ENCODE measurements at places on chromosomes 6 and 20. TPM values are rescaled to one million over a fixed set of nuclear protein-coding genes. Genes with fewer than 3 reads are reported as not detected.

Gene SIRPB2
- total RNA-seq: 8.6 TPM

Gene RTF2
- 54.5 TPM for total RNA-seq

Gene WFDC12
- total RNA-seq: not detected

Gene SYCP2
- total RNA-seq: 60.9 TPM

Gene COL11A2
- 0.11 TPM for total RNA-seq

DNA sequence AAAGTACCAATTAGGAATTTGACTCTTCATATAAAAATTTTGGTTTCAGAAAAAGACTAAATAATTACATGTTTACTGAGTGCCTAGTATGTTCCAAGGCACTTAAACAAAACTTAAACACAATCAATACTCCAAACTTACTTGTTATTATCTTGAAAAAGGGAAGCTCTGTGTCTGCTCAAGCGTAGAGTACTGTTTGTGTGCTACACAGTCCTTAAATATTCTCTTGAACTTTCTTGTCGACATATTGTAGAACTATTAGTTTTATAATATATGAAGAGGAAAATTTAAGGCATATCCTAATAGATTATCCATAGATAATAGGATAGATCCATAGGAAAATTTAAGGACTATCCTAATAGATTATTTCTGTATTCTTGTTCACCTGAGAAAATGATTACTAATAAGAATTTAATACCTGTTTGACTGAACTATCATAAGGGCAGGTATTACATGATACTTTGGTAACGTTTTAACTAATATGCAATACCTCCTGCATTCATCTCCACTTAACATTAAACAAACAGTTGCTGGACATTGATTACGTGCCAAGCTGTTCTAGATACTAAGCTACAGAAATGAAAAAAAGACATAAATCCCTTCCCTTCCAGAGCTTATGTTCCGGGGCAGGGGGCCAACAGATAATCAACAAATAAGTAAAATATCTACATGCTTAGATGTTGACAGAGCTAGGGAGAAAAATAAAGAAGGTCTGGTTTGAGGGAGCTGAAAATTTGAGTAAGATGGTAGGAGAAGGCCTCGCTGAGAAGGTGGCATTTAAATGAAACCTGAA lies 115.2 kb upstream of the BCLAF1 start:
- H3K36me3 ChIP-seq: no peaks in the 10 kb centered on the region
- no peak for DNase-seq
- H3K4me3 ChIP-seq: no peak overlapping the region

DNA sequence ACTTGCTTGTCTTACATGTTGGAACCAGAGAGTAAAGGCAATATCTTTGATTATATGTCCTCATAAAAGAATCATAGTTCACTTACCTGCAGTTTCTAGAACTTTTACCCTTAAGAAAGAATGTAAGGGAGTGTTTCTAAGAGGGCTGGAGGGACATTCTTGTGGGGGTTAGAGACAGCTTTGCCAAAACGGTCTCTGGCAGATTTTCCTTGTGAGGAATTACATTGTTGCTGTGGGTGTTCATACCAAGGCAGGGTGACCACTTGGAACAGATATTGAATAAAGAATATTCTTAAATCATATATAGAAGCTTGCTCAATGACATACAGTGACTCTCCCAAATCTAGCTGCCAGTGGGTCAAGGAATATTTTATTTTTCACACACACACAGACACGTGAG lies 517.6 kb upstream of the SOX4 start:
- no peak overlapping the region for H3K27ac ChIP-seq
- no peaks in the 10 kb centered on the region for H3K36me3 ChIP-seq
- H3K27me3 ChIP-seq: no peaks in the 10 kb centered on the region

DNA sequence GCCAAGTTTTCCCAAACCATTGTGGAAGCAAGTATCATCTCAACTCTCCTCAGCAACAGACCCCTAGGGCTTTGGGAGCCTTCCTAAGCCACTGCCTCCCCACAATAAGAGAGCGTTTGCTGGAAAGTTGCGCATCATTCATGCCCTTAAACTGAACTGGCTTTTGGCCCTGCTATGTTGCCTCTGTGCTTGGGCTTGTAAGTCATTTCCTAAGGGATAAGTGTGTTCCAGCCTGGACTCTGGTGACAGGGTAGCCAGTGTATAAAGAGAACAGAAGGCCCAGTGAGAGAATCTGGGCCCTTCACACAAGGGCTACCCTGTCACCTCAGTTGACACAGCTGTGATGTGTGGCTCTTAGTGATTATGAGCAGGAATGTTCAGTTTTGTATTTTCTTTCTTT lies 77.8 kb downstream of the COL9A1 start:
- H3K36me3 ChIP-seq: no peaks in the 10 kb centered on the region
- H3K4me3 ChIP-seq: no peak overlapping the region
- no peak for DNase-seq
- H3K4me1 ChIP-seq: no peaks in the 10 kb centered on the region
- no peak overlapping the region for H3K27ac ChIP-seq
- no peaks in the 10 kb centered on the region for H3K27me3 ChIP-seq

GRCh38 chr6:91886183-91886795 lies 1299.4 kb upstream of the MAP3K7 start:
- H3K27me3 ChIP-seq: no peaks in the 10 kb centered on the region
- DNase-seq: no peak
- H3K4me1 ChIP-seq: no peaks in the 10 kb centered on the region
- H3K4me3 ChIP-seq: no peak overlapping the region

DNA sequence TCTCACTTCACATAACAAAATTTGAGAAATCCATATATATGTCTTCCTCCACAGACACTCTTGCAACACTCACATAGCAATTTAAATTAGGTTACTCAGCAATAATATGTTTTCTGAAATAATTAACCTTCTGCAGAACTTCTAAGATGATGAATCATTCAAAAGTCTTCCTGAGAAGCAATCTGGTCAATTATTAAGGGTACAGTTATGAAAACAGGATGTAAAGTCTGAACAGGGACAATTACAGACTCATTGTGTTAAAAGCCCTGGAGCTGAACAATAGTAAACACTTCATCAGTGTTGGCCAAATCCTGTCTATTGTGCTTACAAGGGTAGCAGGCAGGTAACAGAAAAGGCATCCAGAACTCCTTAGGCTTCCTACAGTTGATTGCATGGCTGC lies 75.4 kb downstream of the FILIP1 start:
- H3K4me1 ChIP-seq: peaks cover 47% of the 10 kb centered on the region
- no peak overlapping the region for H3K4me3 ChIP-seq
- no peak overlapping the region for H3K27ac ChIP-seq

- no peak for DNase-seq
- H3K27ac ChIP-seq: no peak overlapping the region
These were observed 31.4 kb downstream of the PRDM1 start for GRCh38 chr6:106117579-106117978.

GRCh38 chr6:134589512-134589911 lies 271.6 kb upstream of the SGK1 start:
- DNase-seq: no peak
- no peak overlapping the region for H3K4me3 ChIP-seq
- H3K4me1 ChIP-seq: no peaks in the 10 kb centered on the region

GRCh38 chr20:46811224-46812084 lies 83.2 kb upstream of the EYA2 start:
- no peak overlapping the region for H3K4me3 ChIP-seq
- no peak overlapping the region for H3K27ac ChIP-seq
- DNase-seq: no peak
- peaks cover 10% of the 10 kb centered on the region for H3K27me3 ChIP-seq
- H3K4me1 ChIP-seq: peaks cover 4% of the 10 kb centered on the region
- no peaks in the 10 kb centered on the region for H3K36me3 ChIP-seq

DNA sequence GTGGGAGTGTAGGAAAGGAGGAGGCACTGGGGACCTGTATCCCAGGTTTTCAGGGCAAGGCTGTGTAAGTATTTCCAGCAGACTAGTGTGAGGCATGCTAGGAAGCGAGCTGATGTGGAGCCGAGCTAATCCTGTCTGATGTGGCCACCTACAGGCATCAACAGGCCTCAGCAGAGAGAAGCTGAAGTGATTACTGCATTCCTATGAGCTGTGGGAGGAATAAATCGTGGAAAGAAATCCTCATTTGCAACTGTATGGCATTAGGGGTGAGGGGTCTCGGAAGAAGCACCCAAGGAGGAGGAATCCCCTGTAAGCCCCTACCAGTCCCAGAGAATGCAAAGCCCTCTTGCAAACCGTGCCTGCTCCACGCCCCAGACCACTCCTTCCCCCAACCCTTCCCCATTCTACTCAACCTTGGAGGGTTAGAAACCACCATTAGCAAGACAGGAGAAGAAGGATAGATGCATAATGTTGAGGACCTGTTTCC lies 41.6 kb downstream of the C6orf15 start:
- H3K4me1 ChIP-seq: no peaks in the 10 kb centered on the region
- no peaks in the 10 kb centered on the region for H3K27me3 ChIP-seq
- DNase-seq: no peak
- H3K36me3 ChIP-seq: no peaks in the 10 kb centered on the region
- H3K27ac ChIP-seq: no peak overlapping the region

DNA sequence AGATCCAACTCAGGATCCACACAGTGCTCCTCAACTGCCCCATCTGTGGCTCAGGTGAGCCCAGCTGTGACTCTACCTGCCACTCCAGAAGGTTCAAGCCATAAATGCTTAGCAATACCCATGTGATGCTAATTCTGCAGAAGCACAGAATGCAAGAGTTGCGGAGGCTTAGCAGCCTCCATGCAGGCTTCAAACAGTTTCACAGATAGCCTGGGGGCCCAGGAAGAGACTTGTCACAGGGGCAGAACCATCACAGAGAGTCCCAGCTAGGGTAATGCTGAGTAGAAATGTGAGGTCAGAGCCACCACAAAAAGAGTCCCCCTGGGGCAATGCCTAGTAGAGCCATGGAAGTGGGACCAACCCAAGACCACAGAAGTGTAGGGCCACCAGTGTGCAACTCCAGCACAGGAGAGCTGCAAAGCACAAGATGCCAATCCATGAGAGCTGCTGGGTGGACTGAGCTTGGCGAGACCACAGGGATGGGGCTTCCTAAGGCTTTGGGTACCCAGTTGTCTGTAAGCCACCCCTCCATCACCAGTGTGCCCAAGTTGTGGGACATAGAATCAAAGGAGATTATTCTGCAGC lies 283.9 kb downstream of the UBE3D start:
- H3K27ac ChIP-seq: no peak overlapping the region
- DNase-seq: no peak
- H3K36me3 ChIP-seq: no peaks in the 10 kb centered on the region
- no peaks in the 10 kb centered on the region for H3K4me1 ChIP-seq
- no peaks in the 10 kb centered on the region for H3K27me3 ChIP-seq

- H3K4me3 ChIP-seq: no peak overlapping the region
- no peaks in the 10 kb centered on the region for H3K36me3 ChIP-seq
- H3K27ac ChIP-seq: no peak overlapping the region
These were observed 350.0 kb upstream of the EYS start for GRCh38 chr6:66057034-66057433.

DNA sequence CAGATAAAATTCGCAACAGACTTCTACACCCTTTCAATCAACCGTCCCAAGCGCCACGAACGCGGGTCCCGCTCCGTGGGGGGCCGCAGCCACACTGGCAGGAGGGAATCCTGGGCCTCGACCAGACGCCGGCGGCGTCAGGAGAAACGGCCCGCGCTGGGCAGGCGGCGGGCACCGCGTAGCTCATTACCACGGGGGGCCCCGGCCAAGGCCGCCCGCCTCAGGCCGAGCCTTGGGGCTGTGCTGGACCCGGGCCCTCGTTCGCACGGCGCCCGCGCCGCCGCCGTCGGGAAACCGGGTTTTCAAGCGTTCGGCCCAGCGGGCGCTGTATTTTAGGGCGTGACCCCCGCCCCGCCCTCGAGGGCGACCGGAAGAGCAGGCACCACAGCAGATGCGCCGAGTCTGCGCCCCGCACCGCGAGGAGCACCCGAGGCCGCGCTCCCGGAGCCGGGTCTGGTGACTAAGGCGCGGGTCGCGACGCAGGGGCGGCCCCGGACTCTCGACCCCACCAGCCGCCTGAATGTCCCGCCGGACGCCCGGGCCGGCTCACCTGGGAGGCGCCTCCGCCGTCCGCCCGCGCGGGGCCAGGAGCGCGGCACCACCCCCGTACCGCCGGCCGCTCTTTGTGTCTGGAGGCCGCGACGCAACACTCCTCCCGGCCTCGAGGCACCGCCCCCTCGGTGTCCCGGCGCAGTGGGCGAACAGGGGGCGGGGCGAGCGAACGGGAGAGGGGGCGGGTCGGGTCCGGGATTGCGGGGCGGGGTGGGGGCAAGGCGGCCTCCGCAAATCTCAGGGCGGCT lies at the start of gene NINL:
NINL (minus strand) TSS at position 627 of the 800 bp plus-strand sequence. CDS start 58,944 bp downstream, outside the sequence.
- no peaks in the 10 kb centered on the region for H3K4me1 ChIP-seq
- no peaks in the 10 kb centered on the region for H3K27me3 ChIP-seq
- no peak for DNase-seq
- peak within 1 kb of the TSS; percentile 38 for H3K27ac ChIP-seq

DNA sequence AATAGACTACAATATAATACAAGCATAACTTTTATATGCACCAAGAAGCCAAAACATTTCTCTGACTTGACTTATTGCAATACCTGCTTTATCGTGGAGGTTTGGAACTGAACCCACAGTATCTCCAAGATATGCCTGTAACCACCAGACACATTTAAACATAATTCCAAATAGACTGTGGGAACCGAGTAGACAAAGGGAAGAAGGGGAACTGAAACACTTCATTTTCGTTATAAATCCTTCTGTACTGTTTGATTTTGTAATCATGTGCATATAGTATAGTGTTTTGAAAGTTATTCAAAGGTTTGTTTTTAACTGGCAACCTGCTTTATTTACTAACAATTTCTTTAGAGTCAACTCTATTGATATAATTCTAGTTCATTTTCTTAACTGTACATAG lies 154.9 kb upstream of the BEND6 start:
- H3K4me3 ChIP-seq: no peak overlapping the region
- no peaks in the 10 kb centered on the region for H3K27me3 ChIP-seq
- no peak for DNase-seq
- no peaks in the 10 kb centered on the region for H3K4me1 ChIP-seq
- H3K36me3 ChIP-seq: no peaks in the 10 kb centered on the region

GRCh38 chr6:17413313-17413750 lies 19.9 kb downstream of the CAP2 start:
- H3K4me3 ChIP-seq: no peak overlapping the region
- DNase-seq: no peak
- H3K27ac ChIP-seq: no peak overlapping the region

DNA sequence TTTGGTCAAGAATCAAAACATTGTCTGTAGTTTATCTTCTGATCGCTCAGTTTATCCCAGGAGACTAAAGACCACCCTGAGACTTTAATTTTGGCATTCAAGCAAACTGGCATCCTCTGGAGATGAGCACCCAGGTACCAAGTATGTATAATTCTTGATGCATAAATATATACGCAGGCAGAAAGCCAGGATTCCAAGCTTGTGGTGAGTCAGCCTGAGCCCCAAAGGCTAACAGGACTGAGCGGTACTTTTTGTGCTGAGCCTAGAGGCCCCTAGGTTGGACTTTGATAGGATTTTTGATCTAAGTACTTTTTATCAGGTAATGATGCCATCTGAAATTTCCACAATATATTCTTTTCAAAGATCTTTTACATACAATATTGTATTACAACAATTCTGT lies 301.3 kb downstream of the TFAP2B start:
- no peak overlapping the region for H3K4me3 ChIP-seq
- no peak for DNase-seq
- H3K4me1 ChIP-seq: no peaks in the 10 kb centered on the region

Measured in ascending aorta (tissue), 2 donors.